ENCODE measurements at places on chromosomes 16 and 17. TPM values are rescaled to one million over a fixed set of nuclear protein-coding genes. Genes with fewer than 3 reads are reported as not detected.

CDH13 gene
- not detected for total RNA-seq

DNA sequence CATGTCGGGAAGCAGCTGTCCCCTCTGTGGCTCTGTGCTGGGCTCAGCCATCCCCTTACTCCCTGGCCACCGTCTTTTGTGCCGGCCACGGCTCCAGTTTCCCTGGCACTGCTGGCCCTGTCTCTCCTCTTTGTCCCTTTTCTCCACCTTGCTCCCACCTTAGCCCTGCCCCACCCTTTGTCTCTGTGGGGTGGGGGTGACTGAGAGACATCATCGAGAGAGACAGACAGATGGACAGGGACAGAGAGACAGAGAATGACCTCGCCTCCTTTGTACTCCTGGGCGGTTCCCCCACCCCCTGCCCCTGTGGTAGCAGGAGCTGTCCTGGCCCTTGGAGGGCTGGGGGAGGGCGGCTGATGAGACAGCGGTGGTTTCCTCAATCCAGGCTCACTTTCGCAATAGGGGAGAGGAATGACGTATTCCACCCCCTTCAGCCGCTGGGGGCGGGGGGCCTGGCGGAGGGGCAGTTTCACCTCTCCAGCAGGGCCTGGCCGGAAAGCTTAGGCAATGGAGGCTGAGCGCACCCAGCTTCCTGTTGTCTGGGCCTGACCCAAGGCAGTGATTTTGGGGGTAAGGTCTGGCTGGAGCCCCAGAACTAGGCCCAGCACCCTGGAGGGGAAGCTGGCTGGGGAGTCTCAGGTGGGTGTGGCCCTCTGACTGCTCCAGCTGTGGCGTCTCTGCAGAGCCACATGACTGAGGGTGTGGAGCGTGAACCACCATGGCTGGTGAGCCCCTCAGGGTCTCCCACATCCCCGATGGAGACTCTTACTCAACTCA is 7.3 kb downstream of the FMNL1 start:
- H3K4me1 ChIP-seq = peaks cover 66% of the 10 kb centered on the region
- H3K36me3 ChIP-seq = peaks cover 3% of the 10 kb centered on the region
- peak overlapping the region; percentile 100 for H3K27ac ChIP-seq
- peak; percentile 68 for DNase-seq

DNA sequence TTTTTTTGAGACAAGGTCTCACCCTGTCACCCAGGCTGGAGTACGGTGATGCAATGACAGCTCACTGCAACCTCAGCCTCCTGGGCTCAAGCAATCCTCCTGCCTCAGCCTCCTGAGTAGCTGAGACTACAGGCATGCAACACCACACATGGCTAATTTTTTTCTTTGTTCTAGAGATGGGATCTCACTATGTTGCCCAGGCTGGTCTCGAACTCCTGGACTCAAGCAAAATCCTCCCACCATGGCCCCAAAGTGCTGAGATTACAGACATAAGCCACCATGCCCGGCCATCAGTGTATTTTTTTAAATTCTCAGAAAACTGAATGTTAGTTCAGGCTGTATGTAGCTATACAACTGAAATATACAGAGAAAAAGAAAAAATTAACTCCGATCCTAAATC is 6.2 kb downstream of the APPBP2 start:
- no peaks in the 10 kb centered on the region for H3K4me1 ChIP-seq
- no peak overlapping the region for H3K27ac ChIP-seq
- H3K4me3 ChIP-seq = no peak overlapping the region
- H3K27me3 ChIP-seq = no peaks in the 10 kb centered on the region
- H3K36me3 ChIP-seq = no peaks in the 10 kb centered on the region

DNA sequence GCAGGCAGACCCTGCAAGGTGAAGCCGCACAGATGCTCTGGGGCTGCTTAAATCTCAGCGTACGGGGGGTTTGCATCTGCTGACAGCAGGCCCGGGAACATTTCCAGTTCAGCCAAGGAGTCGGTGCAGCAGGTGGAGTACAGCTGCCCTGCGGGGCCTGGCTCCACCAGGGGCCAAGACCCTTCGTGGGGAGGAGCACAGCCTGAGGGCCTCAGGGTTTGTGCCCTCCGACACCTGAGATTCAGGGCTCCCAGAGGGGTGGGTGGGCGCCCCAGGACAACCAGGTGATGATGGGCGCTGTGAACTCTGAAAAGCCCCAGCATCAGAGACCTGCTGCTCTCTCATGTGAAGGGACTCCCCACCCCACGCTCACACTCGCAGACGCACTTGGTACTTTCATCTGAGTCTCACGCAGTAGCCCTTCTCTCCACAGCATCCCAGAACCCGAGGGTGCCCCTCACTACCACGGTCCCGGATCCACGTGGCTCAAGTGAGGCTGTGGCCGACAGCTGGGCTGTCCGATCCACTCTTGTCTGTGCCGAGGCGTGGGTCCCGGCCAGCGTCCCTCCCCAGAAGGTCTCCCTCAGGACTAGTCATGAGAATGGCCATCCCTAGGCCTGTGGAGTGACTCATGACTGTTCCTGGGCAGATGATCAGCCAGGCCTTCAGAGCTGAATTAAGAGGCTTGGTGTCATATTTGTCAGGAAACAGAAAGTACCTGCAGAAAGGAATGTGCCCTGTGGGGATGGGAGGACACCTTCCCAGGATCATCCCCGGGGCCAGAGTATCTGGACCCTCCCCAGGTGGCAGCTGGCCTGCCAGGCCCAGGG is 29.6 kb downstream of the ACSF3 start:
- H3K4me3 ChIP-seq = no peak overlapping the region
- peaks cover 10% of the 10 kb centered on the region for H3K36me3 ChIP-seq
- H3K27ac ChIP-seq = 0 out of 2 replicates have a peak overlapping the region, but pooled peaks have one; percentile 13
- no peak for DNase-seq
- H3K4me1 ChIP-seq = peaks cover 5% of the 10 kb centered on the region
- no peaks in the 10 kb centered on the region for H3K27me3 ChIP-seq

- no peaks in the 10 kb centered on the region for H3K27me3 ChIP-seq
- no peaks in the 10 kb centered on the region for H3K36me3 ChIP-seq
- H3K4me3 ChIP-seq = no peak overlapping the region
- peaks cover 5% of the 10 kb centered on the region for H3K4me1 ChIP-seq
- no peak overlapping the region for H3K27ac ChIP-seq
Observed at GRCh38 chr17:164303-165235, 16.9 kb downstream of the DOC2B start.

- H3K4me1 ChIP-seq = no peaks in the 10 kb centered on the region
- no peak for DNase-seq
- no peak overlapping the region for H3K27ac ChIP-seq
- no peaks in the 10 kb centered on the region for H3K36me3 ChIP-seq
- no peaks in the 10 kb centered on the region for H3K27me3 ChIP-seq
Observed at GRCh38 chr16:82440336-82440735, 186.4 kb upstream of the CDH13 start.

DNA sequence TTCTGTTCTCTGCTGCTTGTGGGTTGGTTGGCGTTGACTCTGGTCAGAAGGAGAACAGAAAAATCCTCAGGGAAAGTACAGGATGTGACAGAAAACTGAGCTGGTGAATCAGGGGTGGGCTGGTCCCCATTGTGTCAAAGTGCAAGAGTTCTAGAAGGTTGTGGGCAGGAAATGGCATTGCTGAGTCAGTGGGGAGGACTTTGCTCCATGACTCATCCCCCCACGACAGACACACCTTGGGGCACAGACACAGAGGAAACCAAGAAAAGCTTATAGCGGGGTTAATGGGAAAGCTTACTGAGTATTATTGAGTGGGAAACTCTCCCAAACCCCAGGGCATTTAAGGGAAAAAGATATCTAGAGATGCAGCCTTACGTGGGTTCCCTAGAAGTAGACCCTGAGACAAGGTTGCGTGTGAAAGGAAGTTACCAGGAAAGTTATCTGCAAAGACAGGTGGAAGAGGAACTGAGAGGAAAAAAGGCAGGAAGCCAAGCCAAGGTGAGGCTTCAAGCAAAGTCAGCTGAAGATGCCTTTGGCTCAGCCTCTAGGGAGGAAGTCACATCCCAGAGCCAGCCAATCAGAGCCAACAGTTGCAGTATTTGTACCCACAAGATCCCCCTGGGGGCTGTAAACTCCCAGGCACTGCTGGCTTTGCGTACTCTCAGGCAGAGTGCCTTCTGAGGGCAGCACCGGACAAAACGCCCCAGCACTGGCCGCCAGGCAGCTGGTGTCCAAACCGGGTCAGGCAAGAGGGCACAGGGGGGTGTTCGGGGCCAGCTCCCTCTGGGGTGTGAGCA is 86.4 kb downstream of the FOXL1 start:
- H3K4me3 ChIP-seq = no peak overlapping the region
- DNase-seq = peak; percentile 71
- H3K36me3 ChIP-seq = no peaks in the 10 kb centered on the region
- no peaks in the 10 kb centered on the region for H3K27me3 ChIP-seq

GRCh38 chr17:28912281-28912937 is 9.5 kb upstream of the DHRS13 start:
- no peaks in the 10 kb centered on the region for H3K27me3 ChIP-seq
- no peak overlapping the region for H3K27ac ChIP-seq
- no peaks in the 10 kb centered on the region for H3K4me1 ChIP-seq

DNA sequence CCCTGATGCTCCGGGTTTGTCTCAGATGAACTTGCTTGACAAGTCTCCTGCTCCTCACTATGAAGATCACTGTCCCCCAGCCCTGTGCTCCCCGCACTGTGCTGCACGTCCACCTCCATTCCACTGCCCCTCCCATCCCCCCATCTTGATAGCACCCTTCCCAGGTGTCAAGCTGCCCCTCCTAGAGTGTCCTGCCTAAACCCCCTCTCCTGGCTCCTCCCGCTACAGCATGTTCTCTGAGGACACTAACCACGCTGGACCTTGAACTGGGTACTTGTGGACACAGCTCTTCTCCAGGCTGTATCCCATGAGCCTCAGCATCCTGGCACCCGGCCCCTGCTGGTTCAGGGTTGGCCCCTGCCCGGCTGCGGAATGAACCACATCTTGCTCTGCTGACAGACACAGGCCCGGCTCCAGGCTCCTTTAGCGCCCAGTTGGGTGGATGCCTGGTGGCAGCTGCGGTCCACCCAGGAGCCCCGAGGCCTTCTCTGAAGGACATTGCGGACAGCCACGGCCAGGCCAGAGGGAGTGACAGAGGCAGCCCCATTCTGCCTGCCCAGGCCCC is 18.5 kb downstream of the DEXI start:
- peaks cover 41% of the 10 kb centered on the region for H3K36me3 ChIP-seq
- H3K4me3 ChIP-seq = no peak overlapping the region
- H3K27ac ChIP-seq = no peak overlapping the region
- no peak for DNase-seq
- no peaks in the 10 kb centered on the region for H3K27me3 ChIP-seq

GRCh38 chr17:77735081-77735565 is 223.4 kb upstream of the TNRC6C start:
- H3K4me3 ChIP-seq = no peak overlapping the region
- no peaks in the 10 kb centered on the region for H3K4me1 ChIP-seq
- H3K27ac ChIP-seq = no peak overlapping the region
- H3K27me3 ChIP-seq = no peaks in the 10 kb centered on the region
- no peaks in the 10 kb centered on the region for H3K36me3 ChIP-seq
- no peak for DNase-seq

- H3K36me3 ChIP-seq = no peaks in the 10 kb centered on the region
- no peaks in the 10 kb centered on the region for H3K4me1 ChIP-seq
- H3K4me3 ChIP-seq = no peak overlapping the region
Observed at GRCh38 chr17:47087093-47087492, 102.0 kb downstream of the CDC27 start.

- no peaks in the 10 kb centered on the region for H3K4me1 ChIP-seq
- no peaks in the 10 kb centered on the region for H3K27me3 ChIP-seq
- H3K36me3 ChIP-seq = no peaks in the 10 kb centered on the region
- H3K27ac ChIP-seq = no peak overlapping the region
Observed at GRCh38 chr16:69537706-69538080, 28.1 kb upstream of the NFAT5 start.

DNA sequence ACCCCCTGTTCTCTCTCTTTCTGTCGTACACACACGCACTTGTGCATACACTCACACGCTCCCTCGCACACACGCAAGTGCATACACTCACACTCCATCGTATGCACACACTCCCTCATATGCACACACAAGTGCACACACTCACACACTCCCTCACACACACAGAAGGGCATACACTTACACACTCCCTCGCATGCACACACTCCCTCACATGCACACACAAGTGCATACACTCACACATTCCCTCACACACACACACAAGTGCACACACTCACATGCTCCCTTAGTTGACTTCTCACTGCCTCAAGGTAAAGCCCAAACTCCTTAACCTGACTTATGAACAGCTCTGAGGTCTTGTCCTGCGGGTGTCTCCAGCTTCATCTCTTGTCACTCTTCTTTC is 78.7 kb downstream of the NOG start:
- peaks cover 1% of the 10 kb centered on the region for H3K27me3 ChIP-seq
- no peak overlapping the region for H3K4me3 ChIP-seq
- no peaks in the 10 kb centered on the region for H3K36me3 ChIP-seq
- DNase-seq = no peak

DNA sequence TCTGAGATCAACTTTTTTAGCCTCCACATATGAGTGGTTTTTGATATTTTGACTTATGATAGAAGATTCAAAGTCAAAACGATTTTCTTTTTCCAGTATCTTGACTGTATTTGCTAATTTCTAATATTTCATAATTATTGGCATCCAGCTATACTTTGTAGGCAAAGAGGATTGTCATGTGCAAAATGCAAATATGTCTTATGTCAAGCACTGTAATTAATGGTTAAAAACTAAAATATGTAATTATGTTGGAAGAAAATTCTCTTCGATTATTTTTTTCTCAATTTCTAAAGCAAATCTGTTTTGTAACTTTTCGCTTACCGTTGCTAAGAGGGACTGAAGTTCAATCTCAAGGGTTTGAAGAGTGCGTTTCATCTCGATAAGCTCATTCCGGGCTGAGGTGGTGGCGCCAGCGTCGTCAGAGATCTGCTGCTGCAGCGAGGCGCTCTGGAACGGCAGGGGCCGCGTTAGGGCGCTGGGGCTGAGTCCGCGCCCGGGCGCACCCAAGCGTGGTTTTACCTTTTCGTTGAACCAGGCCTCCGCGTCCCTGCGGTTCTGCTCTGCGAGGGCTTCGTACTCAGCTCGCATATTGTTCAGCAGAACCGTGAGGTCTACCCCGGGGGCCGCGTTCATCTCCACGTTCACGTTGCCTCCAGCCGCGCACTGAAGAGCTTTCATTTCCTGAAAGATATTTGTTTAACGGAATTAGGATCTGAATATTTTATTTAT is 3.0 kb downstream of the KRT27 start:
- no peaks in the 10 kb centered on the region for H3K4me1 ChIP-seq
- no peaks in the 10 kb centered on the region for H3K36me3 ChIP-seq
- H3K27ac ChIP-seq = no peak overlapping the region
- peaks cover 6% of the 10 kb centered on the region for H3K27me3 ChIP-seq

DNA sequence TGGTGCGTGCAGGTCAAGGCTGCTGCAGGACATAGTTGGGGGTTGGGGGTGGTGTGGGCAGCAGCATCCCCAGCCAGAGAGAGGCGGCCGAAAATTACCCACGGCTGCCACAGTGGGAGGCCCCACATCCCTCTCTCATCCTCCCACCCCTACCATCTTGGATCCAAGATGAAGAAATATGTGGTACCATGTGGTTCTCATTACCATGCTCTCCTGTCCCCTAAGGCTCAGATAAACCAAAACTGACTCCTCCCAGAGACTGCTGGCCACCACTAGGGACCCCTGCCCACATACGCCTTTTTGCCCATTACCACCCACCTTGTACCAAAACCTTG is 120.4 kb downstream of the HIC1 start:
- H3K4me3 ChIP-seq = no peak overlapping the region
- peaks cover 22% of the 10 kb centered on the region for H3K36me3 ChIP-seq
- H3K27ac ChIP-seq = no peak overlapping the region
- no peaks in the 10 kb centered on the region for H3K27me3 ChIP-seq
- no peak for DNase-seq
- H3K4me1 ChIP-seq = peaks cover under 1% of the 10 kb centered on the region

- H3K27ac ChIP-seq = no peak overlapping the region
- no peaks in the 10 kb centered on the region for H3K27me3 ChIP-seq
- peaks cover 3% of the 10 kb centered on the region for H3K4me1 ChIP-seq
Observed at GRCh38 chr17:60386147-60387058, 5.5 kb downstream of the USP32 start.

- H3K36me3 ChIP-seq = peaks cover 26% of the 10 kb centered on the region
- peaks cover 43% of the 10 kb centered on the region for H3K4me1 ChIP-seq
- DNase-seq = no peak
- no peak overlapping the region for H3K27ac ChIP-seq
Observed at GRCh38 chr17:2233441-2233947, 70.1 kb downstream of the SMG6 start.

Data from GM12878 (cell line).